ENCODE measurements at places on chromosomes 5 and 9.

DNA sequence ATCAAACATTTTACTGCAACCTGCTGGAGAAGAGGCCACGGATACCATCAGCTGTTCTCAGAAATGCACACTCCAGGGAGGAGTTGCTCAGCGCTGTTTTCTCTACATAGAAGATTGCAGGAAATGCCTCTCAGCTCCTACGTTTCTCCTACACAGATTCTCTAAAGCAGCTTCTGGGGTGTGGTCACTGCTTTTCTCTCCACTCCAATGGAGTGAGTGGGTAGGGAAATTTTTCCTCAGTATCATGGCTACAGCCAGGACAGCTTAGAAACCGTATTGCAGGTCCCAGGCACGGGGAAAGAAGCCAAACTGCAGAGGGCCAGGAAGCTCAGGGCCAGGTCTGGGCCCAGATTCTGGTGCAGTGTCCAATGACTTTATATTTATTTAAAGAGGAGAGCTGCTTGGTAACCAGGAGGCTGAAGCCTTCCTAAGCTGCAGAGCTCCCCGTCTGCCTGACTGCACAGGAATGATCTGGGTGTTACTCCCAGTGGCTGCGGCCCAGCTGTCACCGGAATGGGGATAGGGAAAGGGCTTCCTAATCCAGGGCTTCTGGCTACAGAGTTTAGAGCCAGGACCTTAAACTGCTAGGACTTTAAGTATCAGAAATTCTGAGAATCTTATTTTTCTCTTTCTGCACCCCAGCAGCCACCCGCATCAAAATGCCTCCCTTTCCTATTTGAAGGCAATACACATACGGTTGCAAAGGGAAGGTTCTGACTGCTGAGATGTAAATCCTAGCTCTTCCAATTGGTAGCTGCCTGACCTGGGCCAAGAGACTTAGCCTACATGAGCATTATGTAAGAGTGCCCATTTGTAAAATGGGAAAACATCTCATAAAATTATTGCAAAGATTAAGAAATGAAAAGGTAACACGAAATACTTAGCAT, 1.4 kb upstream of the SPTAN1 start:
- no peak for DNase-seq

DNA sequence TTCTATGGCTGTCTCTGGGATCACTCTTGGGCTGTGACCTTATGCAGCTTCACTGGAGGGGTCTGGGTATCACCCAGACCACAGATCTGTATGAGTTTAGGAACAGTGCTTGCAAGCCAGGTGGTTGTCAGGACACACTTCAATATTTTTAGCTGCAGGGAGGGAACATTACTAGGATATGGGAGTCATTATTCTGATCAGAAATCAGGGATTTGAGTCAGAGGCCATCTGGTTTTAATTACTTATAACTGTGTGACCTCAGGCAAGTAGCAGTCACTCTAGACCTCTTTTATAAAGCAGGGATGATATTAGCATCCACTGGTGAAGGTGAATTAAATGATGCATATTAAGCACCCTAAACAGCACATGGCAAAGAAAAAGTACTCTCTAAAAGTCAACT, 60.1 kb upstream of the NMUR2 start:
- DNase-seq: no peak

- DNase-seq: no peak
These were observed 4.5 kb upstream of the SET start for GRCh38 chr9:128684325-128685199.

DNA sequence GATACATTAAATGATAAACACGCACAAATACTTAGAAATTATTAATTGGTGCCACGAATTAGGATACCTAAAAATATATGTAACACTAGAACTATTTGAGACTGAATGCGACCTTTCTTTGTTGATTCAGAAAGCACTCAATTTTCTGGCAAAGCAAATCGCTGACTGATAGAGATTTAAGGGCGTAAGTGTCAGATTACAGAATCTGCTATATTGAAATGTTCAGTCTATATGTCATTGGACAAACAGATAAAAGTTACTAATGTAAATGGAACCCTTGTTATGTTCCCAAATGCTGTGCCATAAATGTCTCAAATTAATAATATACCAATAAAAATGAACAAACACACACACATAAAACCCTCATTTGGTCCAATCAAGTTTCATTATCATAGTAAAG, 137.9 kb downstream of the MPDZ start:
- DNase-seq: no peak

DNA sequence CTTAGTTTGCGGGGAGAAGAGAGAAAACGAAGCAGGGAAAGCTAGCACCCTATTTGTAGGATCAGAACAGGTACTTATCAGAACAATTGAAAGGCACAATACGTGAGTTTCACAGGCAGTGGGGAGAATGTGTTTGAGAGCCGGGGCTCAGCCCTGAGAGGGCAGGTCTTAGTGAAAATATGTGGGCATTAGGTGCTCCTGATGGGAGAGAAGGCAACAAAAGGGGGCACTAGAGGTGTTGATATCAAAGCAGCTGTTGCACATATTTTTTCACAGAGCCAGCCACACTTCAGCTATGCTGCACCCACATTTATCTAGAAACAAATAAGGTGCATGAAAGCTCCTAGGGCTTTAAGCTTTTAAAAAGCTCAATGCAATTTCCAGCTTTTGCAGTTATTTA, 99.7 kb upstream of the MAN2A1 start:
- no peak for DNase-seq

DNA sequence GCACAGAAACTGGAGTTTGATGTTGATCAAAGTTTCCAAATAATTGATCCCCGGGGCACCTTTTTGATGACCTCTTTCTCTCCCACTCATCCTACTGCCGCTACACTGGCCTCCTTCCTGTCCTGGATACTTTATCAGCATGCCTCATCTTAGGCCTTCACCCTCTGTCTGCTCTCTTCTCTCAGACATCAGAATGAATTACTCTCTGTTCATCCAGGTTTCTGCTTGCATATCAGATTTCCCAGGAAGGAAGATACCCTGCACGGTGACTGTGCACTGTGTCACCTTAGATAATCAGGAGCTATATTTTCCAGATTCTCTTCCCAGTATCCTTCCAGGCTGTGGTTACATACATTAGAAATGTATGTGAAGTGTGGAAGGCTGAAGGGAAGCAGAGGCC, 397.0 kb downstream of the DIRAS2 start:
- DNase-seq: no peak

DNA sequence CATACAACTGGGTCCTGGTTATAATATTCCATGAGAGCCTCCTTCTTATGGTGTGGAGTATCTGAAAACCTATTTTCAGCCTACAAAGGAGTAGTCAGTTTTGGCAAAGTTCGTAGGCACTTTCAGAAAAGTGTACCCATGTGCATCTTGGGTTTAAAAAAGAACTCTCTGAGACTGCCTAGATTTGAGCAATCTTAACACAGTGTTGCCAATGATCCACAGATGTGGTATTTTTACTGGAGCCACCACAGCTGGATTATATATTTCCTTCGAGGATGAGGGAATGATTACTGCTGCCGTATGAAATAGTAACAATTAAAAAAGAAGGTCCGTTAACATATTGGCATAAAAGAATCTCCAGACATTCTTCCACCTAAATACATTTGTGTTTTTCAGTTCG, 1.1 kb downstream of the PALM2AKAP2 start:
- no peak for DNase-seq

GRCh38 chr9:129435291-129435690, 185.6 kb downstream of the C9orf50 start:
- DNase-seq: no peak

DNA sequence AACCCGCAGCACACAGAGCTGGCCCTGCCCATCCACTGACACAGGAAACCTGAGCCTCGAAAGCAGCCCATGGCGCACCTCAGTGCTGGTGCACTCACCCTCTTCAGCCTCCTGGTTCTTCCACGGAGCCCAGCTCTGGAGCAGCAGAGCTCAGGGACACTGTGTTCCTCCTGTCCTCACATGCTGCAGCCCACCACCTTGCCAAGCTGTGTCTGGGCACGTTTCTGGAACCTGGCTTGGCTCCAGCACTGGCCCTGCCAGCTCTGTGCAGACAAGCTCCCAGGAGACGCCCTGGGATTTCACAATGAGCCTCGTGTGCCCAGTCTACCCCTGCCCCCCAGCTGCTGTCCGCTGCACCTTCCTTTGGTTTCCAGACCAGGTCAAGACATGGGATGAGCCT, 119.5 kb downstream of the SYK start:
- no peak for DNase-seq

- DNase-seq: peak; percentile 23
These were observed 119.6 kb upstream of the NFIB start for GRCh38 chr9:14433351-14434157.

DNA sequence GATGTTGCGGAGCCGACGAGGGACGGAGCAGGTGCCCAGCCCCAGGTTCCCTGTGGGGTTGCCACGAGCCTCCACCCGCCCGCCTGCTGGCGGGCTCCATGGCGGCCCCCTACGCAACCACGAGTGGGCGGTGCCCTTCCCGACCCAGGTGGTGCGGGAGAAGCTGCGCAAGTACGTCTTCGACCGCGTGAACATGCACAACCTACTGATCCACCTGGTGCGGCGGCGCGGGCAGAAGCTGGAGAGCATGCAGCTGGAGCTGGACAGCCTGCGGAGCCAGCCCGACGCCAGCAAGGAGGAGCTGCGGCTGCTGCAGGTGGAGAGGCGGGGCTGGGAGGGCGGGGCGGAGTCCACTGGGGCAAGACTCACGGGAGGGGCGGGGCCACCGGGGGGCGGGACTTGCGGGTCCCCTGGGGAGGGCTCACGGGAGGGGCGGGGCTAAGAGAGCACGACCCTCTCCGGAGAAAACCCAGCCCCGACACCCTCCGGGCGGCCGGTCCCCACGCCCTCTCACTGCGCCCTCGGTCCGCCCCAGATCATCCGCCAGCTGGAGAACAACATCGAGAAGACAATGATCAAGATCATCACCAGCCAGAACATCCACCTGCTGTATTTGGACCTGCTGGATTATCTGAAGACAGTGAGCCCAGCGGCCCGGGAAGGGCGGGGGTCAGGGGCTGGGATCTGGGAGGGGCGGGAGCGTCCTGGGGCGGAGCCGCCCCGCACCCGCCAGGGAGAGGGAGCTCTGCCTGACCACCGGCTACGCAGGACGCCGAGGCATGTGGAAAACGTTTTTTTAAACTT, 3.9 kb downstream of the CCDC183 start:
- DNase-seq: no peak

Data from AG04450 (cell line).